CD4-positive, alpha-beta memory T cell (primary cell): ENCODE measurements at places on chromosomes 11 and 22.
A peak's percentile ranks its signal among the peaks of the same experiment; 100 is the strongest.

- no peak for DNase-seq
Measured at GRCh38 chr11:7533199-7534041, 19.6 kb downstream of the PPFIBP2 start.

DNA sequence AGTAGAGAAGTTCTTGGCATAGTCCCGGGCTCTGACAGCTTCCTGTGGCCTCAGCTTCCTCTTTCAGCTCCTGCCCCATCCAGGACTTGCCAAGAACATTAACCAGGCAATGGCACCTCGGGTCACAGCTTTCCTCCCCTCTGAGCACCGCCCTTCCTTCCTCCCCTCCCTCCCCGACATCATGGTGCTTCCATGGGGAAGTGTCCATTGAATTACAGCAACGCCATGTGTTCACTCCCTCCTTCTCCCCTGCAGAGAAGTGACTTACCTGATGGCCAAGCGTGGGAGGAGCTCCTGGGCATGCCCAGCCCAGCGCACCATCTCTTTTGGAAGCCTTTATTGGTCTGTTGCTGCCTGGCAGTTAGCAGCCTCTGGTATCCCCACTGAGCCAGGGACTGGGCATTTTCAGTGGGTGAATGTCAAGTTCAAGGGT, 25.8 kb upstream of the DAGLA start:
- DNase-seq = no peak

DNA sequence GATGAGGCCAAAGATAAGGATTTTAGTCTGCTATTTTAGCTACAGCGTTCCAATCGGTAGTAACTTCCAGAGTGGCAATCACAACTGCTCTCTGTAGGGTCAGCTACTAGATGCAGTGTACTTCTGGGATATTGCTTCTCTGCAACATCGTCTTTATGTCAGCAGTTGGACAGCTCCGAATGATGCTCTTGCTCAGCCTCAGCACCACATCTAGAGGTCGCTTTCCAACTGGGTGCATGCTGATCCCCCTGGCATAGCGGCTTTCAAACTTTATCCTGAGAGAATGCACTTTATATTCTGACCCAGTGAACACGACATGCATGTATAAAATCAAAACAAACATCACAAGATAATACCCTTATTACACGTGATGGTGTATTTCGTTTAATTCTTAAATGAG, 219.6 kb downstream of the C11orf87 start:
- no peak for DNase-seq

DNA sequence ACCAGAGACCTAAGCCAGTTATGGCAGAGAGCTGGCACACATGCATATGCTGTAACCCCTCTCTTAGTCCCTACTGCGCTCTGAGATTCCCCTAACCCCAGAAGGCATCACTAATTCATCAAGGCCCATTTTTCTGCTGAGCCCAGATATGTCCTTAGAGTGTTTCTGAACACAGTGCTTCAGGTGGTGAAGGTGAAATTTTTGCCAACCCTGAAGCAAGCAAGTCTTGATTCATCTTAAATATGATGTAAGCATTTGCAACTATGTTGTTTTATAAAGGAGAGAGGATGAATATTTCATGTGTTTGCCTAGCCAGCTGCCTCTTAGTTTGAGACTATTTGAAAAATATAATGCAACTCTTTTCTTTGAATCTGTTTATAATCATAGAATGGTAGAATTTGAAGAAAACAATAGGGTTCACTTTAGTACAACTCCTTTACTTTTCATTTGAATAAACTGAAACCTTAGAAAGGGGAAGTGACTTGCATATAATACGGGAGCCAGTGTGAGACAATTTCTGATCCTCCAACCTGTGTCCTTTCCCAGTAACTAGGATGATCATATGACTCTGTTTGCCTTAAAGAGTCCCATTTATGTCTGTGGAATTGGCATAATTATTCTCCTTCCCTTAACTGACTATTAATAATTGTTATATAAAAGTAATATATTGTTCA, 194.3 kb upstream of the MTNR1B start:
- DNase-seq = no peak

DNA sequence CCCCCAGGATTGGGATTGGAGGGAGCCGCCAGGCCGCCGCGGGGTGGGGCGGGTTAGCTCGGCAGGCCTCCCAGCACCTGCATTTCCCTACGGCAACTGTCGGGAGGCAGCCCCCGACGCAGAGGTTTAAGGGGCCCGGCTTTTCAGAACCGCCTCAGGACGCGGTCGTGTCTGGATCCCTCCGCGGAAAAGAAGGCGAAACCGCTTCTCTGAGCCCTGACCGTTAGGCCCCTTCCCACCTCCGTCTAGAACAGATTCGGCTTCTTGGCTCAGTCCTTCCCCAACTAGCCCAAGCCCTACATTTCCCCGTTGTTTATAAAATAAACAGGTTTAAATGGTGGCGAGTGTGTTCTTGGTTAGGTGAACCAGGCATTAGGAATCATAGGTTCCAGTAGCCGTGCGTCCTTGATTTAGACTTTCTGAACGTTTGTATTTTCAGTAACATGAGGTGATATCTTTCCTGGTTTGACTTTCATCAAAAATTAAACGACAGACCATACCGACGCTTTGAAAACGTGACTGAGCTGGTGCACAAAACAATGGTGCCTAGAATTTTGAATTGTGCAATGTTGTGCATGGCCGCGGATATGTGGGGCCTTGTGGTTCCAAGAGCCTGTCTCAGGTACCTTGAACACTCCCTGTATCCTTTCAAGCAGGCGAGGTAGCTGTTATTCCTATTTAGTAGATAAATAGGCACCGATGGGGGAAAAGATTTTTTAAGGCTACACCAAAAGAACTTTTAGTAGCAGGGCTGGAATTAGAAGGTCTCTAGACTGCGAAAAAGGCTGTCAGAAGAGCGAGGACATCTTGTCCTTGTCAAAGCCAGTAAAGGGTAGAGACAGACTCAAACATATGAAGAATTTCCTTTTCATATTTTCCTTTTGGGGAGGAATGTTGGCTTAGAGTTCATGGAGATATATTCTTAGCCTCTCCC, 1.2 kb upstream of the HSPA8 start:
- peak; percentile 54 for DNase-seq

DNA sequence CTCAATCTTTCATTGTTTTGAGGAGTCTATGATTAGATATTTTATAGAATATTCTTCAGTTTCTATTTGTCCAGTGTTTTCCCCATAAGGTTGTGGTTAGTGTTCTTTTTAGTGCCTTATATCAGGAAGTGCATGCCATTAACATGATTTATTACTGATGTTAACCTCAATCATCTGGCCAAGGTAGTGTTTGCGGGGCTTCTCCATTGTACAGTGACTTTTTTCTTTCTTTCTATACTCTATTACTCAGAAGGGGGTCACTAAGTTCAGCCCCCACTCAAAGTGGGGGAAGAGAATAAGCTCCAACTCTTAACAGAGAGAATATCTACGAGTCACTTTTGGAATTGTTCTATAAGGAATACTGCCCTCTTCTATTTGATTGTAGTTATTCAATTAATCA, 415.8 kb downstream of the DYNC2H1 start:
- DNase-seq = no peak

GRCh38 chr22:27999876-28000275, 80.8 kb upstream of the PITPNB start:
- no peak for DNase-seq

GRCh38 chr11:81869351-81870065, 864.2 kb downstream of the FAM181B start:
- DNase-seq = peak; percentile 89

- DNase-seq = no peak
Measured at GRCh38 chr11:46044601-46045000, 76.7 kb downstream of the PHF21A start.

DNA sequence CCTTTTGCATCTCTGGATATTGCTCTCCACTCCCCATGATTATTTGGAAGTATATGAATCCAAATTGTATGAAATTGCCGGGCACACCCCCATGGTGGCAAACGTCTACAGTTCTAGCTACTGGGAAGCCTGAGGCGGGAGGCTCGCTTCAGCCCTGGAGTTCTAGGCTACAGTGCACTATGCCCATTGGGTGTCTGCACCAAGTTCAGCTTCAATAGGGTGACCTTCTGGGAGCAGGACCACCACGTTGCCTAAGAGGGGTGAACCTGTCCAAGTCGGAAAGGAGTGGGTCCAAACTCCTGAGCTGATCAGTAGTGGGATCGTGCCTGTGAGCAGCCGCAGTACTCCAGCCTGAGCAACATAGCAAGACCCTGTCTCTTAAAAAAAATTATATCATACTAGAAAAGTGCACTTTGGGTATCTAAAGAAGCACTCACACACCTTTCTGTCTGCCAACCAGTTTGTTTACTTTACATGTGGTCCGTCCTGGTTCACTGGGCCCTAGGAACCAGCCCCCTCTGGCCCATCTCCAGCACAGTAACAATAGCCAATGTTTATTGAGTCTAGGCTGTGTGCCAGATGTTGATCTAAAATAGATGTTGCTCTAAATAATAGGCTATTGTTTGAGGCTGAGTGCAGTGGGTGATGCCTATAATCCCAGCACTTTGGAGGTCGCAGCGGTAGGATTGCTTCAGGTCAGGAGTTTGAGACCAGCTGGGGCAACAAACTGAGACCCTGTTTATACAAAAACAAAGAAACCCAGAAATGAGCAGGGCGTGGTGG, 16.4 kb upstream of the KAT5 start:
- no peak for DNase-seq

DNA sequence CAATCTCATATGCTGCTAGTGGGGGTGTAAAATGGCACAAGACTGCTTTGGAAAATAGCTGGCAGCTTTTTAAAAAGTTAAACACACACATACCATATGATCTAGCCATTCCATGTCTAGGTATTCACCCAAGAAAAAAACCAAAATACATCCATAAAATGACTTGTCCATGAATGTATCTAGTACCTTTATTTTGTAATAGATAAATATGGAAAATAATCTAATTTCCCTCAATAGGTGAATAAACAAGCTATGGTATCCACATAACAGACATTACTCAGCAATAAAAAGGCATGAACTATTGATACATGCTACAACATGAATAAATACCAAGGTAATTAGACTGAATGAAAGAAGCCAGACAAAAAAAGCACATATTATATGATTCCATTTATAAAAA, 22.9 kb downstream of the RNF141 start:
- DNase-seq = no peak

DNA sequence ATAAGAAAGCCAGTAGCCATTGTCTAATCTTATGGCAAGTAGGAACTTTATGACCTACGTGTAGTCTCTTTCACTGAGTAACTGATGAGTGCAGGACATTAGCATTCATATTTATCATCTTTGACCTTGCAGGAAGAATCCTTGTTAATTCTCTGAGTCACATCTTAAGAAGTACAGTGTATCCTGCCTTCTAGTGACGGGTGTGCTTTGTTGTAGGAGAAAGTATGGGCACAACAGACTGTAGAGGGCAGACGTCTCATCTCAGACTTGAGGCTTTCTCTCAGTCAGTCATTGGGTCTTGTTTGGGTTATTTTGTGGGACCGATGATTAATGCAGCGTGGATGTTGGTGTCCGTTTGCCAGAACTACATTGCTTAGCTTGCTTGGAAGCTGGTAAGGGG, 6.8 kb downstream of the RNF214 start:
- no peak for DNase-seq

DNA sequence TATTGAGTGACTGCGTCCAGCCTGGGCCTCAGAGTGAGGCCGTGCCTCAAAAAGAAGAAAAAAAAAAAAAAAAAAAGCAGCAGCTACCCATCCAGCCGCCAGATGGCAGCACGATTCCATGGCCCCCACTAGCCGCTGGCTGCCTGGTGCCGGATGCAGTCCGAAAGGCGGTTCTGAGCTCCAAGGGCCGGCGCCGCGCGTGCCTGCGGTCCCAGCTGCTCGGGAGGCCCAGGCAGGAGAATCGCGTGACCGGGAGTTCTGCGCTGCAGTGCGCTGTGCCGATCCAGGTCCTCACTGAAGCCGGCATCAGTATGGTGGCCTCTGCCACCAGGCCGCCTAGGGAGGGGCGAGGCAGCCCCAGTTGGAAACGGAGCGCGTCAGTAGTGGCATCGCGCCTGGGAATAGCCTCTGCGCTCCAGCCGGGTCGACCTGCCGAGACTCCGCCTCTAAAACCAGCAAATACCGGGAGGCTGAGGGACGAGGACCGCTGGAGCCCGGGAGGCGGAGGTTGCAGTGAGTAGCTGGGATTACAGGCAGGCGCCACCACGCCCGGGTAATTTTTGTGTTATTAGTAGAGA, 19.3 kb downstream of the SCARF2 start:
- DNase-seq = peak; percentile 74

DNA sequence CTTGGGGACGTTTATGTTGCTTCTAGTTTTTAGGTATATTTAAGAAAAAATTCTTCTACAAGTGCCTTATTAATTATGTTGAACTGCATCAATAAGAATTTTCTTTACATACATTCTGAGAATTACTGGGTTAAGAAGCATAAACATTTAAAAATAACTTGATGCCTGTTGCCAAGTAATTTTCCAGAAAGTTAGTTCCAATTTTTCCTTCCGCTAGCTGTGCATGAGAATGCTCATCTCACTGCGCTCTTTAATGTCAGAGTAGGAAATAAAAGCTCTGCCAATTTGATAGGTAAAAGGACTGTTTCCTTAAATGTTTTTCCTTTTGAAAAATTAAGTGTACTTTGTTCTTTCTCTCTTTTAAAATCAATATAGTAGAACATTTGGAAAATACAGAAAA, 113.1 kb upstream of the ZBED5 start:
- no peak for DNase-seq

DNA sequence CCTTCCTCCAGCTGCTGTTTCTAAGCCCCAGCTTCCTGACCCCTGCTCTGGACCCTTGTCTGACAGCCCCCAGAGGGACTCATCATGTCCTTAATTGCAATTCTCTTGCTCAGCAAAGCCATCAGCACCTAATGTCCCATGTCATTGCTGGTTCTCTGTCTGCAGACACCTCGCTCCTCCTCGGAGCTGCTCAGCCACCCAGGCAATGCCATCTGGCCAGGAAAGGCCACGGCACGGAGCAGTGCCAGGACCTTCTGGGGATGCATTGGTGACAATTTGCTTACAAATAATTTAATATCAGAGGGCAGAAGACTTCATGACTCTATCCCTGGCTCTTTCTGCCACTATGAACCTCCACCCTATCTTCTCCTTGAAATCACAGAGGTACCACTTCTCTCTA, 107.0 kb upstream of the THY1 start:
- DNase-seq = no peak

GRCh38 chr11:63567044-63567840, 4.1 kb upstream of the PLAAT2 start:
- DNase-seq = peak; percentile 89
